ENCODE measurements at places on chromosomes 6 and 20.

GRCh38 chr20:8388141-8388540 is 256.1 kb downstream of the PLCB1 start:
- no peak for DNase-seq

DNA sequence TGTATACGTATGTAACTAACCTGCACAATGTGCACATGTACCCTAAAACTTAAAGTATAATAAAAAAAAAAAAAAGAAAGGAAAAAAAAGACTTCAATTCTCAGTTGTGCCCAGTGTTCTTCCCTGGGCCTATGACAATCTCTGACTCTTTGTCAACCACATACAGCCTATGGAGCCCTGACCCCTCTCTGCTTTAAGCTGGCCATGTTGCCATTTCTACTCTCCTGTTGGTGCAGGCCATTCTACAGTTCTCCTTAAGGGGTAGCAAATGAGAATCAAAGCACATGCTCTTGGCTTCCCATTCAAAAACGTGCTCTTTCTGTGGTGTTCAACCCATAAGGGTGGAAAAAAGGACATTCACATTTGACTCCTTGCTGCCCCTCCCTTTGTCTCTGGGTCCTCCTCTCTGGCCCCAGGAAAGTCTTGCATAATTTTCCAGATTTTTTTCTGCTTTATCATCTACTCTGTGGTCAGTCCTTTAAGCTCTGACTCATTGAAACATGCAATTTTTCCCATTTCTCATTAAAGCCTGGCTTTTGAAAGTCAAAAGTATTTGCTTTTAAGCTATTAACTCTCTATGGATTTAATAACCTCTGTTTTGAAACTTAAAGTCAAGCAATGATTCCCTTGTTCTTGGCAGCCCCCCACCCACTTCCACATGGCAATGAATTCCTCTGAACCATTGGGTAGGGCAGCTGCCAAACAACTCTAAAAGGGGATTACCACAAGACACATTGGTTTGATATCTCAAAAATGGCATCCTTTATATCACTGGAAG is 208.6 kb upstream of the MCHR2 start:
- DNase-seq = no peak

DNA sequence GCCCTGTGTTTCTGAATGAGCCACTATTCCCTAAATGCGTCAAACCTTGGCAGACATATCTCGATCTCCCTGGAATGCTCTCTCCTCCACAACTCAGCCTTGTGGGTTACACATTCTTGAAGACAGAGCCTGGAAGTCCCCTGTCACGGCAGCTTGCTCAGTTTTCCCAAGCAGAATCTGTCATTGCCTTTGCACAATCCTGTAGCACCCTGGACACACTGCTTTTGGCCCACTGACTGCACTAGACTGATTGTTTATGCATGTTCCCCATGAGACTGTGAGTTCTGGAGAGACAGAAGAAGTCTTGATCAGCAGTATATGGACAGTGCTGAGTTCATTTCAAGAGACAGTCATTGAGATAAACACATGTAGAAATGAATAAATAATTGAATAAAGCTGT is 406.7 kb downstream of the CD83 start:
- DNase-seq = no peak

DNA sequence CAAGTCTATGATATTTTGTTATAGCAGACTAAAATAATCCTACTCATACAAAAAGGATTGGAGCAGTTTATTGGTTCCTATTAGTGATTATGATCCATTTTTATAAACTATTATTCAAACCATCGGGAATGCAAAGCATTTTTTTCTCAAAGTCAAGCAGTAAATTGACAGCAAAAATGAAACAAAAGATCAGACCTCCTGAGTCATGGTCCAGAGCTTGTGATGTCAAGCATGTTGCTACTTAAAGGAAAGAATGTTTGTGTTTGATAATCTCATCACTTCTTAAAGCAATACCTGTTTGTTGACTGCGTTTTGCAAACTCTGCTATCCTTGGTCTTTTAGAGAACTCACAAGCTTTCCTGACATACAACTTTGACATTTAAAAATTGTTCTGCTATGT is 204.4 kb downstream of the SAMD5 start:
- no peak for DNase-seq

- no peak for DNase-seq
Measured at GRCh38 chr6:160137989-160138835, 16.6 kb downstream of the SLC22A1 start.

DNA sequence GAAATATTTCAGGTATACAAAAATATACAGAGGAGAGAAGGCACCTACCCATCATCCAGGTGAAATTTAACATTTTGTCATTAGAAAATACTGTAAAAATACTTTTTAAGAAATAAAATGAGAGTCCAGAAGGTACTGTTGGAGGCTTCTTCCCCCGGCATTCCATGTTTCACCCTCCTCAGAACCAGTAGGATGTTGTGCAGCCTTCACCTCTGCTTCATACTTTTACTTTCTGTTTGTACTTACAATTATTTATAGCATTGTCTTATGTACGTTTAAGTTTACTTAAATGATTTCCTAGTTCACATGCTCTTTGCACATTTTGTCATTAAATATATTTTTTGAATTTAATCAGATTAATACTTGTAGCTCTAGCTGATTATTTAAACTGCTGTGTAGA is 30.9 kb downstream of the TMEM200A start:
- DNase-seq = no peak

- no peak for DNase-seq
Measured at GRCh38 chr20:34461779-34462087, 54.5 kb upstream of the DYNLRB1 start.

DNA sequence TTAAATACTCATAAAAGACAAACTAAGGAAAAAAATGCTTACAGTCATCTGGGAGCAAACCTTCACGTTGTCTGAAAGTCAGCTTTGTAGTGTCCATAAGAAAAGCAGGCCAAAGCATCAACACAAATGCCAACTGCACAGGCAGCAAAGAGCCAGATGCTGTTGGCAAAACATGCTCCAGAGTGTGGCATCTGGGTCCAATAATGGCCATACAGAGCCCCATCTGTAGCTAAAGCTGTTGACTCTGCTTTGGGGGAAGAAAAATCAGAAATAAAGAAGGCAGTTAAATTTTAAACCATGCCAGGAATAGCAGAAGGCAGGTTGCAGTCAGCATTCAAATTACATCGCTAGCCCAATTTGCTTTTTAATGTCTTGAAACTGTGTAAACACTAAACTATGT is 776.3 kb downstream of the EYS start:
- DNase-seq = no peak

DNA sequence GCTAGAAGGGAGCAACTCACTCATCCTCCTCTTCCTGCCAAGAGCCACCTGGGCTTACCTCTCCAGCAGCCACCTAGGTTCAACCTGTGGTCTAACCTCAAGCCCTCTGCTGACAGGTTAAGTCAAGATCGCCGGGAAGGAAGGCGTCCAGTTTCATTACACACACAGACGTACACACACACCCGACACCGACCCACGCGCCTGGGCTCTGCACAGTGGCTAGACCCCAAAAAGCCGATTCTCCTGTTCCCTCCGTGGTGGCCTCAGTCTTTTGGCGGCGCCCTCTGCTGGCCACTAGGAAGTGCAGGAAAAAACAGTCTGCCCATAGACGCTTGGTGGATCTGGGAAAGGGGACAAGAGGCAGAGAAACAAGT is 52.8 kb downstream of the MRPL14 start:
- DNase-seq = peak; percentile 75

All from upper lobe of left lung (tissue), 6 donors.